CD4-positive, alpha-beta T cell treated with Interleukin-1 beta for 1 hour (primary cell): ENCODE measurements at places on chromosomes 5 and 9.

GRCh38 chr5:177535125-177535524 is 18.4 kb upstream of the DDX41 start:
- DNase-seq = no peak

DNA sequence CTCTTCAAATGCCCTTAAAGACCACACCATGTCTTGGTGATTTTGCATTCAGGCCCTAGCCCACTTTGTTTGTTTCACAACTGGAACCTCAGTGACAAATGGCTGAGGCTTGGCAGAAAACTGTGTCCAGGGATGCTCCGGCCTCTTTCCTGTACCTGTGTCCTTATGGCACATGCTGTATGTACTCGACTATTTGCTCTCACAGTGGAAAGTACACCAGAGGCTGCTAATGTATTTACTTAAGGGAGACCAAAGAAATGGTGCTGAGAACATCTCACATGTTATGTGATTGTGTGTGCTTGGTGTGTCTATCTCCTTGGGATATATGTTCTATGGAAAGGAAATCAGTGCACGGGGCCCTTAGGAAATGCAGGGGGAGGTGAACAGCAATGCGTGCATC is 263.3 kb downstream of the GADD45G start:
- DNase-seq = no peak

DNA sequence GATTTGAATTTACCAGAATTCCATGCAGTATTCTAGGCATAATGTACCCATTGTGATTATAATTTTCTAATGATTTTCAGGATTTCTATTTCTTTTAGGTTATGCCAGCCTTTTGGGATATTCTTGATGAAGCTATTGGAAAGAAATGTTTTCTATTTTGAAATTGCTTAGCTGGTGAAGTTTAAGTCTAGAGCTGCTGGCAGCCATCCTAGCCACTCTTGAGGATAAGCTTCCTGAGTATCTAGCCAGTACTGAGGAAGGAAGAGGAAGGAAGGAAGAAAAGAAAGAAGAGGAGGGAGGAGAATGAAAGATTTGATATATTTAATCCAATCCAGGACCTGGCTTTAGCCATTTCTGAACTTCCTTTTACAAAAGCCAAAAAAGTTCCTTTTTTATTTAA is 142.1 kb upstream of the DAB2 start:
- DNase-seq = no peak

- DNase-seq = no peak
Measured at GRCh38 chr5:153629027-153629895, 138.8 kb downstream of the GRIA1 start.

- DNase-seq = no peak
Measured at GRCh38 chr5:82298668-82299067, 20.5 kb upstream of the RPS23 start.

- DNase-seq = no peak
Measured at GRCh38 chr9:88501086-88501485, 33.9 kb upstream of the NXNL2 start.

GRCh38 chr9:123940721-123941523 is 11.0 kb upstream of the DENND1A start:
- no peak for DNase-seq
